ENCODE measurements at places on chromosomes 5 and 9.
A peak's percentile ranks its signal among the peaks of the same experiment; 100 is the strongest.

DNA sequence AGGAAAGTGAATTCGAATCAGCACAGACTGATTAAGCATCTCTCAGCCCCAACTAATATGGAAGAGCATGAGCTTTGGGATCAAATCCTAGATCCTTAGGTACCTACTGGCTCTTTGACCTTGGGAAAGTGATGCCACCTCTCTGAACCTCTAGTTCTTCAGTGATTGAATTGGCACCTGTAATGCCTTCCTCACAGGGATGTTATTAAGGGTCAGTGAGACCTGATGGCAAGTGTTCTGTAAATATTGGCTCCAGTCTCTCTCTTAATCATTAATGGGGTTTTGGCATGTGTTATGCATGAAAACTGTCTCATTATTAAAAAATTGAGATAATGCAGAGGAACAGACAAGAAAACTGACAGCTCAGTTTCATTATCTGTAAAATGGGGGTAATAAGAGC is 115.8 kb downstream of the INSYN2B start:
- no peak for DNase-seq

- peak; percentile 66 for DNase-seq
Measured at GRCh38 chr5:93578813-93579691, 2.0 kb downstream of the NR2F1-AS1 start.

DNA sequence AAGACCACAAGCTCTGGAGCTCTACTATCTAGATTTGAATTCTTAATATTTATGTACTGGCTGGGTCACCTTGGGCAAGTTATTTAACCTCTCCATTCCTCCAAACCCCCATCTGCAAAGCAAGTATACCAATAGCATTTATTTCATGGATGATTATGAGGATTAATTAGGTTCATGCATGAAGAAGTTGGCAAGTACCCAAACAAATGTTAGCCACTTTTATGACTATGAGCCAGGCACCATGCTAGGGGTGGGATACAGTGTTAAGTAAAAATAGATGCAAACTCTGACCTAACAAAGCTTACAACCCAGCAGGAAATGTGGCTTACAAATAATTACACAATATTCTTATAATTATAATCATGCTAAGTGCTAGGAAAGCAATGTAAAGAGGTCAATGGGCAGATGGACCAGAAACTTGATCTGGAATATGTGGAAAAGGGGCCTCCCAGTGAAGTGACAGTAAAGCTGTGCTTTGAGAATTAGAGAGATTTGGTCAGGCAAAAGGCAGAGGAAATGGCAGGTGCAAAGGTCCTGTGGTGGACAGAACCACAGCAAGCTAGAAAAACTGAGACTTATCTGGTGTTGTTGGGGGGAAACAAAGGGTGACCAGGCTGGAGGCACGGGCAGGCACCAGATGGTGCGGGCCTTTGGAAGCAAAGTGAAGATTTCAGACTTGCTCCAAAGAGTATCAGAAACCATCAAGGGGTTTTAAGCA is 525.2 kb upstream of the TRPC7 start:
- DNase-seq, result no peak

DNA sequence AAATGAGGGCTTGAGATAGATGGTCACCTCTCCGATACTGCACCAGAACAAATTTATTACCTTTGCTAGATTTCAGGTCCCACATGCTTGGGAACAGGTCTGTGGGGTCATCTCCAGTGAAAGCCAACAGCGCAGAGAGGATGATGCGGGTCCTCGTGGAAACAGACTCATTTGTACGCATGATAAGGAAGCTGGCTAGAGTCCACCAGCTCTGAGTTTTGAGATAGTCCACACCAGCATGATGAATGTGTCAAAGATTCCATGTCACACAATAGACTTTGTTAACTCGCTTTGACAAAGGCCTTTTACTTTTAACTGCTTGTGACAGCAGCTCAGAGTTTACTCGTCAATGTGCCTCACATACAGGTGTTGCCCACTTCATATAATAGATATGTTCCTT is 105.4 kb upstream of the TBCA start:
- no peak for DNase-seq

DNA sequence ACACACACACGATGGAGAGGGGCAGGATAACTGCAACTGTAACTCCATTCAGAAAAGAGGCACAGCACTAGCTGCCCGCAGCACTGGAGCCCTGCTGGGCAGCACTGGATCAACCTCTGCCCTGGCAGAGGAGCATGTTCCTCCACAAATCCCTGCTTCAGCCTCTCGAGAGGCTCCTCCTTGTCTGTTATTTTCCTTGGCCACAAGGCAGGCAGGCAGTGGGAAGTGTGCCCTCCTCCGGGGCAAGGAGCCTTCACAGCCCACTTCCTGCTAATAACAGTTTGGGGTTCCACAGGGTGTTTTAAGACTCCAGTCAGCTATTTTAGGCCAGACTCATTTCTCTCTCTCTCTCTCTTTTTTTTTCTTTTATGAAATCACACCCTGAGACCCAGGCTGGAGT is 11.8 kb downstream of the FXN start:
- no peak for DNase-seq

DNA sequence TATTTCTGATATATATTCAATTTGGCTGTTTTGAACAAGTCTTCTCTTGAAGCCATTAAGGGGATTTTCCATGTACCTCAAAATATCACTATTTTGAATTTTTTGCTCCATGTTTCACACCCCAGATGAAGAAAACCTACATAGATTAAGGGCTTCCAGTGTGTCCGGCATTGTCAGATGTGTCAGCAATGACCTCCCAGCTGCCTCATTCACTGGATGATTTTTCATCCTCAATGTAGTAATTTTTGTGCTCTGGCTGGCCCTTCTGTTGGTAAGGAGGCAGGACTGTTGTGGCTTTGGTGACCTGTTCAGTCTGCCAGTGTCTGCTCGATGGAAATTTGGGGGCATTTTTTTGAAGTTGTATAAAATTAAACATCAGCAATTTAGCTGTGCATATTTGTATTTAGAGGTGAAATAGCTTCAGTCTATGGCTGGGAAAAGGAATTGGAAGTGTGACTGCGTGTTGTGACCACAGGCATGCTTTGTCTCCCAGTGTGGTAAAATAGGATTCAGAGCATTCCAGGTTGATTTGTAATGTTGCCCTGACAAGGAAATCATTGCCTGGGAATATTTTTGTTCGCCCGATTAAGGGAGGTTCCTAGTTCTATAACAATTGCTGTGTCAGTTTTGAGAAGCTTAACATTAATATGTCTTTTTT is 312.4 kb downstream of the ARHGEF28 start:
- DNase-seq, result peak; percentile 73

- no peak for DNase-seq
Measured at GRCh38 chr5:125130591-125130990, 384.2 kb upstream of the ZNF608 start.

DNA sequence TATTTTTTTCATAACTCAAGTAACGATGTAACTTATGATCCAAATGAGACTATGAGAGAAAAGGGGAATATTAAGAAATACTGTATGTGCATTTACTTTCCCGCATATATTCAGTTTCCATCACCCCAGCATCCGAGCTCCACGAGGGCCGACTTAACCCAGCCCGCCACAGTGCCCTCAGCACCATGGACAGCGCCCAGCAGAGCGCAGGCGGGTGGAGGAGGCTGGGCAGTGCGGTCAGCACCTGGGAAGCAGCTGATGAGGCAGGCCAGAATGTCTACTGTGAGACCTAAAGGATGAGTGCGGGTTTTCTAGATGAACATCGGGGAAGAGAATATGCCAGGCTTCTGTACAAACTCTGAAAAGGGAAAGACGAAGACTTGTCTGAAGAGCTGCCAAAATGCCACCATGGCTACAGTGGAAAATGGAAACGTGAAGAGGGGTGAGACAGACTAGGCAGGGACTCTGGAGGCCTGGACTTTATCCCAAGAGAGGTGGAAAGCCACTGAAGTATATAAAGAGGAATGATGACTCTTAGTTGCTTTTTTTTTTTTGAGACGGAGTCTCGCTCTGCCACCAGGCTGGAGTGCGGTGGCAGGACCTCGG is 34.5 kb upstream of the MED27 start:
- DNase-seq, result peak; percentile 32

DNA sequence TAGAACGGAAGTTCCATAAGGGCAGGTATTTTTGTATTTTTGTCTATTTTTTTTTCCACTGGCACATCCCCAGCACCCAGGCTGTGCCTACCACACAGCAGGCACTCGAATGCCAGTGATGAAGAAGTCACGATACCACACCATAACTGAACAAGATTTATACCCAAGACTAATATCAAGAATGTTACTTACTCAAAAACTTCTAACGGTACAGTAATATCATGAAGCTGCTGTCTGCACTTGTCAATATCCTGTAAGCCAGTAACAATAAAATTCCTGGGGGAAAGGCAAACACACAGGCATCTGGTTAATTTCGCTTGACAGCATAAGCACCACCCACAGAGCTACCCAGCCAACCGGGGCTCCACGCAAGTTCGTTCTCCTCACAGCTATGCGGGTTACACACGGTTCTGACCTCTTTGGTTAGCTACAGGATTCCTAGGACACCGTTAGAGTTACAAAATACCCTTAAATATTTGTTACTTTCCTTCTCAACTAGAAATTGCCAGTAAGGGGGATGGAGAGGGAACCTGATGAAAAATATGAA is 1.3 kb downstream of the MED10 start:
- DNase-seq, result no peak

- no peak for DNase-seq
Measured at GRCh38 chr5:15440434-15440833, 59.5 kb upstream of the FBXL7 start.

- DNase-seq, result no peak
Measured at GRCh38 chr5:109857405-109858031, 167.8 kb downstream of the MAN2A1 start.

- no peak for DNase-seq
Measured at GRCh38 chr5:14775857-14776256, 95.7 kb downstream of the ANKH start.

DNA sequence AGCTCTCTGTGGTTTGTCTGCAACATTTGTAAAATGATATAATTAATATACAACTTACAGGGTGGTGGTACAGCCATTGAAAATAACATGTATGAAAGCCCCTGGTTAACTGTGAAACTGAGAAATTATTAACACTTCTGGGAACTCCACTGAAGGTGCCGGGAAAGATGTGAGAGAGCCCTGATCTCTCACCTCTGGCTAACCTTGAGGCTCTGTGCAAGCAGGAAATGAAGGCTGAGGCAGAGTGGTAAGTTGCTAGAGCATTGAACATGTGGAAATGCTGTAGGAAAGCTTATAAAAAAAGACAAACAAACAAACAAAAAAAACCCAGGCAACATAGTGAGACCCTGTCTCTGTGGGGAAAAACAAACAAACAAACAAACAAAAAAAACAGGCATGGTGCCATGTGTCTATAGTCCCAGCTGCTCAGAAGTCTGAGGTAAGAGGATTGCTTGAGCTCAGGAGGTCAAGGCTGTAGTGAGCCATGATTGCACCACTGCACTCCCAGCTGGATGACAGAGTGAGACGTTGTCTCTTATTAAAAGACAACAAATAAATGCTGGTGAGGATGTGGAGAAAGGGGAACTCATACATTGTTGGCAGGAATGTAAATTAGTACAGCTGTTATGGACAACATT is 7.5 kb downstream of the CATSPER3 start:
- DNase-seq, result peak; percentile 6

- no peak for DNase-seq
Measured at GRCh38 chr5:168022446-168023169, 268.8 kb upstream of the WWC1 start.

- no peak for DNase-seq
Measured at GRCh38 chr5:42970636-42971559, 69.2 kb downstream of the ANXA2R start.

- no peak for DNase-seq
Measured at GRCh38 chr5:146718609-146719008, 159.9 kb downstream of the PPP2R2B start.

- peak; percentile 29 for DNase-seq
Measured at GRCh38 chr9:113772121-113772810, 103.8 kb upstream of the ZNF618 start.

GRCh38 chr5:139685886-139686285 is 37.7 kb downstream of the CXXC5 start:
- no peak for DNase-seq

DNA sequence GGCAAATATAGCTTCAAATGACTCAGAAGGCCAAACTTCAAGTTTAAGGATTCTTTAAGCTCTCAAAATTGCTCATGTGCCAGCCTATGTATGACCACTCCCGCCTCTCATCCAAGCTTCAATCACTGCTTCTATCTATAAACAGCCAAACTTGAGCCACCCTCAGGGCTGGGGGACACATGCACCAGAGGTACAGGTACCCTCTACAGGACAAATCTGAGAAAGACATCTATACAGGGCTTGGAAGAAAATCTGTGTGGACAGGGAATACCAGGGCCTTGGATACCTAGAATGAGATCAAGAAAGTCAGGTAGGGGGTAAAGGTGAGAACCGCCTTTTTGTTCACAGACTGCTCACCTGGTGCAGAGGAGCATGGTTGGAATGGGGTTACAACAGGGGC is 217.9 kb downstream of the ATPSCKMT start:
- DNase-seq, result no peak

DNA sequence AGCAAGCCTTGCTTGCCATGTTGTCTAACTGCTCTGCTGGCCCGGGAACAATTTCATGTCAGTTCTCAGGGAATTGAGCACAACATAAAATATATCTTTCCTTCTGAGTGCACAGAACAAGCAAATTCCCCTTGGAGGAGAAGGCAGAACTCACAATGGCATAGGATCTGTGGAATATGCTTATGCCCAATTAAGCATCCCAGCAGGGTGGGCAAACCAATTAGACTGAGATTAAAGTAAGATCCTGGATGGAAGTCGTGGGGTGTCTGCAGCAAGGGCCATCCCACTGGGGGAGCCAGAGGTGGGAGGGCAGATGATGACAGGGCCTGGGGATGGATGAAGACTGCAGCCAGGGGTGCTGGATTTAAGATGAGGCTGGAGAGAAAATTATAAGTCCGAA is 114.1 kb downstream of the BRINP1 start:
- DNase-seq, result no peak

All from smooth muscle cell of the brain vasculature (primary cell).